Stimulated activated CD4-positive, alpha-beta T cell treated with anti-CD3 and anti-CD28 coated beads, Interleukin-1b, Interleukin-23, amount 100 ng/mL, for 24 hours (primary cell): ENCODE measurements at places on chromosomes 2 and 18.

- no peak for DNase-seq
Observed at GRCh38 chr2:211203986-211204385, 647.6 kb downstream of the CPS1 start.

GRCh38 chr2:39470580-39470979, 33.5 kb upstream of the MAP4K3 start:
- no peak for DNase-seq

GRCh38 chr2:241479026-241479898, 29.1 kb downstream of the STK25 start:
- DNase-seq, result no peak

- no peak for DNase-seq
Observed at GRCh38 chr2:190425221-190425866, 17.2 kb downstream of the MFSD6 start.

DNA sequence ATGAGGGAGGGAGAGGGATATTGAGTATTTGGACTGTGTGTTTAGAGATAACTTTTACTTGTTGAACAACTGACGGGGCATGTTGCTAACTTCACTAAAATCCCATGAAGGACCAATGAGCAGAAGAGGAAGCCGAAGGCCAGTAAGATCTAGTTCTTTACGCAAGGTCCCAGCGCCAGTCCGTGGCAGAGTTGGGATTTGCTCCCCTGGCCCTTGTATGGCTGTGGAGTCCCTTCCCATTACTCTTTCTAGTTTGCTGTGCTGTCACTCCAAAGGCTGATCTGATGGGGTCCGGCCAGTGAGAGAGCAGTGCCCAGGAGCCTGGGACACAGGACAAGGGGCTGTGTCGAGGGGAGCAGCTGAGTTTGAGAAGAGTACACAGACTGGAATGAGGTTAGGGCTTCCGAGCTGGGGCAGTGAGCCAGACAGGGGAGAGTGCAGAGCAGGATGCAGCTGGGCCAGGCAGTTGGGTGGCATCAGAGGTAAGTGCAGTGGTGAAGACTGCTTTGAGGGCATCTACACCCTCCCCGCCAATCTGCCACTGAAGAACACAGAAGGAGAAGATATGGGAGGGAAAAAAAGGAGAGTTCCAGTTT, 692.9 kb upstream of the HS6ST1 start:
- DNase-seq, result no peak

GRCh38 chr18:37019157-37019827, 190.4 kb downstream of the KIAA1328 start:
- no peak for DNase-seq

DNA sequence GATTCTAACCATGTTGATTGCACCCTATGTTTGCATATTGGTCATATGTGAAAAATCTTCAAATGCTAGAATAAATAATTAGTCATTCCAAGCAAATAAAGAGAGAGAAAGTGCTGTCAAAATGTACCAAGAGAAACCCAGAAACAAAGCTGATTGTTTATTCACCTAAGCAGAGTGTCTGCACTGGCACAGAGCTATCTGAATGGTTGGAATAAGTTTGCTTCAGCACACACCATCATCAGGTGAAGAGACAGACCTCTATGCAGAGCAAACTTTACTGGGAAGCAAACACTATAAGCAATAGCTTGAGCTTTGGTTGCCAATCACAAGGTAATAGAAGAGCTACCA, 25.4 kb downstream of the DSG4 start:
- DNase-seq, result no peak

DNA sequence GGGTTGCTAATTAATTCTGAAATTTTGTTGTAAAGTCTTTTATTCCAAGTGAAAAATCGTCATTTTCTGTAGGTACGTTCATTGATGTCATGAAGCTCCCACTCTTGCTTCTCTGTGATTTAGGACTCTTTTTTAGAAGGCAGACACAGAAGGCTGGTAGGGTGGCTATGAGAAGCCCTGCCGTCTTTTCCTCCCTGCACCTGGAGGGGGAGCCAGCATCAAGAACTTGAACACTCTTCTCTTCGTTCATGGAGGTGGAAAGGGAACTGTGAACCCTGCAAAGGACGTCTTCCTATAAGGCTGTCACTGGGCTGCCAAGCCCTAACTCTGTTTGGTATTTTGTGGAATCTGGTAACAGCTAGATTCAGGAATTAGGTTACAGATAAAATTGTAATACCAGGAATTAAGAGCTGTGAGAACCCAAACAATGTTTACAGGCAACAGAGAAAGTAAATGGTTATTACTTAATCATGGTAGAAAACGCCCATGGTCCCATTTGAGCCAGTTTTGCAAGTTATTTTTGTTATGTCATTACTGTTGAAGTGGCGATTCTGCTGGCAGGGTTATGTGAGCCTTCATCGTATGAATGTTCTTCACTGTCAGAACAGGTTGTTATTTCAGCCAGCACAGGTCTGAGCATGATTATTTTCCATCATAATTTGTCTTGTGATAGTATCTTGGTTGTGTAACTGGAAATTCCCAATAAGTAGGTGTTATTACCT, 112.2 kb downstream of the OSBPL6 start:
- DNase-seq, result no peak

DNA sequence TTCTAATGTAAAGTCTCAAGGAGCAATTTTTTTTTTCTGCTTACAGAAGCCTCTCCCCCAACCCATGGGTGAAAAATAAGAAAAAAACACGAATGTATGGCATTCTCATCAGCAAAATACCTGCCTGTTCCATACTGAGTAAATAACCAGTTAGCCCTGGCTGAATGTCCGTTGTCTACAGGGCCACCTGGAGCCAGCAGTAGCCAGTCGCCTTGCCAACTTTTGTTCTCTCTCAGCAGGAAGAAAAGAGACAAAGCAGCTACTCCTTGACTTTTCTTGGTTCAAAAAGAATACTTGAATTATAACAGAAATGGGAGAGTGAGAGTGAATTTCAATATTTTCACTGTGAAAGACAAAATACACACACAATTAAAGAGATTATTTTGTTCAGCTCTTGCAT, 532.9 kb upstream of the CRIM1 start:
- DNase-seq, result no peak

DNA sequence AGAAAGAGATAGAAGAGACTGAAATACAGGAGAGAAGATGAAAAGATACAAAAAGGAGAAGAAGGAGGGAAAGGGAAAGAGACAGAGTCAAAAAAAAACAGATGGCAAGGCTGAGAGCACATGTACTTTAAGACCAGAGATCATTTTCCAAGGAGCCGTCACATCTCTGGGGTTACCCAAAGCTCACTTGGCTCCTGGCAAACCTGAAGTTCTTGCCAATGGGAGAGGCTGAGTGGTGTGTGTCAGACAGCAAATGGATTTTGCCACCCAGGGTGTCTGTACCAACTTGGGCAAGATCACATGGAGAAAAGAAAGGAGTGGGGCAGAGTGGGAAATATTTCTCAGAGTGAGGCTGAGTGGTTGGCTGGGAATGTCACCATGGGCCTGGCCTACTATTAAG, 219.3 kb upstream of the TNP1 start:
- DNase-seq, result no peak

- no peak for DNase-seq
Observed at GRCh38 chr2:182650704-182651103, 65.4 kb upstream of the DNAJC10 start.

DNA sequence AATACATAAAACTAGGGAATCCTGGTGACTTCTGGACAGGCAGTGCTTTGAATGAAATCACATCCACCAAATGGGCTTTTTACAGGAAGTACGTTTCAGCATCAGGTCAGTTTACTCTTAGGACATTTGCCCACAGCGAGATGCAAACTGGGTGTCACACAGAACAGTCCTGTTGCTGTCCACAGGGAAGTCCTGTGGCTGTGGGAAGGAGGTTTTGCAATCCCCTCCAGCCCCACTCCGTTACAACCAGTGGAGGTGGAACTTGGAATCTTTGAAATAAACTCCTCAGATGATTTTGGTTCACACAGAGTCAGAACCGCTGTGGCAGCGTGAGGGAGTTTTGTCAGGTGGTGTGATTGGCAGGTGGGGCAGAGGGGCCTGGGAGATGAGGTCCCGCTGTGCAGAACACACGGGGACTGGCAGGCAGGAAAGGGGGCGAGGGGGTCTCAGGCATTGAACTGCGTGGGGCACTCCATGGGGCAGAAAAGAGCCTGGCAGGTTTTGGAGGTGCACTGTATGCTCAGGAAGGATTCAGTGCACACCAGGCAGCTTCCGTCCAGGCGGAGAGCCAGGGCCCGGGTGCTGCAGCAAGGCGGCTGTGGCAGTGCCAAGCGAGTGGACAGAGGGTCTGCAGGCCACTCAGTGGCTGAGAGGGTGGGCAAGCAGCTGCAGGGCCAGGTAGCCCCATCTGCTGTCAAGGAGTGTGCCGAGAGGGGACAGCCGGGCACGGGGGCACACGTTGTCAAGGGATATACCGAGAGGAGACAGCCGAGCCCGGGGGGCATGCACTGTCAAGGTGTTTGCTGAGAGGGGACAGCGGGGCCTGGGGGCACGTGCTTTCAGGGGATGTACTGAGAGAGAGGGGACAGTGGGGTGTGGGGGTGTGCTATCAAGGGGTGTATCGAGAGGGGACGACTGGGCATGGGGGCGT, 148.7 kb downstream of the LDLRAD4 start:
- DNase-seq, result no peak

DNA sequence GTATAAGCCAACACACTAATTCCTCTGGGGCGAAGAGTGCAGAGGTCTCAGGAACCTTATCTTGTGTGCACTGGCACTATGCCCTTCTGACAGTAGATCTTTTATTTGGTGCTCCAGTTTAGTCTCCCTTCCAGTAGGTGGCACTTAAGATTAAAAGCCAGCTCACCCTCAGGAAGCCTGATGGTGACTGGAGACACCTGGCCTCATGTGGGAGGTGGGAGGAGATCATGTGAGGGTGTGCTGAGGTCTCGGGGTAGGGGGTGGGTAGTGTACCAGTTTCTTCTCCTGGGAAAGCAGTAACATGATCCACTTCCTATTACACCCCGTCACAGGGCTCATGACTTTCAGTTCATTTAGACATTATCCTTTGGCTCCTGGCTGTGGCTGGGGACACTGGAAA, 654.9 kb downstream of the ADCYAP1 start:
- DNase-seq, result no peak

DNA sequence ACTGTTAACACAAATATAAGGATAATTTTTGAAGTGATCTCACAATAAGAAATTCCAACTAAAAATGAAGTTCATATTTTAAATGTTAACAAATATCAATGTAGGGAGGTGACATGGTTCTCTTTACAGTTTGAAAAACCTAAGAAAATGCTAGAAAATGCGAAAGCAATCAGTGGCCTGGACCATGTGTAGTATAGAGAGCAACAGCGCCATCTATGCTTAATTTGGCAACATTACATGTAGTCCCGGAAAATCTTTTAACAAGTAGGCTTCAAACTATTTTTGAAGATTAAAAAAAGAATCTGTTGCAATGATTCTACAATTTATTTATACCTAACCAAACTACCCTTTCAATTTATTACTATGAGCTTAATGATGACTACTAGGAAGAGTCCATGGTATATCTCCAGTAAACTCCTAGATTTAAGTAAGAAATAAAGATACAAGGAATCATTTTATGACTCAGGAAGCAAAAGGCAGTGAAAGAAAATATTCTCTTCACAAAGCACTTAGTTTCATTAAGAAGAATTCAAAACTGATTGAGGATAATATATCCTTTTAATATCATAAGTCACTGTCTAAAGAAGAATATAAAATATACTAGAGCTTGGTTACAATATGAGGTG, 33.3 kb downstream of the NDUFA10 start:
- DNase-seq, result no peak

DNA sequence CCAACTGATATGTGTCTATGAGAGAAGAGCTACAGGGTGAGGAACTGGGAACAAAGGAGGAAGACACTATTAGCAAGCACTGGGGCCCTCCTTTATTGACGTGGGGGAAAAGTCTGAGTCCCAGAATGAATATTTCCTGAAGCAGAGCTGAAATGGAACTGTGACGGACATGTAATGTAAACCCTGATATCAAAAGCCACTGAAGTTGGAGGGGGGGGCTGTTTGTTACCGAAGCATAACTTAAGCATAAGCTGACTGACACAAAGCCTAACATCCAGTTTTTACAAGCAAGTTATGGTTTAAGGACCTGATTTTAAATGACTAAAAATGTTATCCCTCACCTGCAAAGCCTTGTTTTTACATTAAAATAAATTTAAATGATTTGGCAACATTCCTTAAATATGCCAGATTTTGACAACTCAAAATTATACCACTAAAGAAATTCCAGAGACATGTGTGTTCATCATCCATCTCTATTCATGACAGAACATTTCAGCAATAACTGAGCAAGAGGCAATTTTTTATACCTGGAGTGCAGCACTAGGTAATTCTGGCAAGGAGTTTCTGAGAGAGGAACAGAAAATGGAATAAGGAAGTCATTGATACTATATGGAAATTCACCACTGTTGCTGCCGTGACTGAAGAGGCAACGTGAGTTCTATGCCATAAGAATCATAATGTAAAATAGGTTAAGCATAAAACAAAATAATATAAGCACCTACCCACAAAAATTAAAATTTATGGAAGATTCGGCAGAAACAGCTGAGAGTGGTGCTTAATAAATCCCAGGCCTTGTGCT, 186.0 kb downstream of the AFF3 start:
- no peak for DNase-seq

- DNase-seq, result peak; percentile 3
Observed at GRCh38 chr2:44479127-44479887, 117.6 kb downstream of the CAMKMT start.
